ENCODE measurements at places on chromosomes 6 and 20. TPM values are rescaled to one million over a fixed set of nuclear protein-coding genes. Genes with fewer than 3 reads are reported as not detected.

Gene GNRH2
- 1.2 TPM for total RNA-seq

Gene PACSIN1
- total RNA-seq, result 1.6 TPM

Gene HLA-G
- 1.3 TPM for total RNA-seq

Gene TMC2
- not detected for total RNA-seq

Gene C20orf202
- not detected for total RNA-seq

Gene SIRPG
- total RNA-seq, result 90.1 TPM

Gene IMPG1
- not detected for total RNA-seq

GRCh38 chr20:11247046-11248010 lies 573.5 kb upstream of the JAG1 start:
- no peak for DNase-seq
- no peak overlapping the region for H3K4me3 ChIP-seq
- H3K27me3 ChIP-seq, result no peaks in the 10 kb centered on the region
- no peaks in the 10 kb centered on the region for H3K36me3 ChIP-seq
- no peaks in the 10 kb centered on the region for H3K4me1 ChIP-seq
- no peak overlapping the region for H3K27ac ChIP-seq

DNA sequence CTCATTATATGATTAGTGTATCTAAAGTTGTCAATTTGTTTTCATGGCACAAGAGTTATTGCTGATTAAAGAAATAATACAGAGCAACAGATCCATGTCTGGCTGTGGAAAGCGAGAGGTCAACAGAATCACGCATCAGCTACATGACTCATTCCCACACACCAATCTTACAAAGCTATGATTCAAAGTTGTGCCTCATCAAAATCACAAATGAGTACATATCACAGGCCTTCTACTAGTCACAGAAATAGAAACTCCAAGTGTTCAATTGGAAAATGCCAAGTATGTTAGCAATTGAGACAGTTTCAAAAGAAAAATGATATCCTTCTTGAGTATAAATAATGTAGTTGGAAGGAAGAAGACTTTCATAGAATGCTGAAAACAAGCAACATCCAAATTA lies 57.8 kb upstream of the NKAIN2 start:
- no peaks in the 10 kb centered on the region for H3K4me1 ChIP-seq
- H3K27me3 ChIP-seq, result no peaks in the 10 kb centered on the region
- H3K27ac ChIP-seq, result no peak overlapping the region
- no peak overlapping the region for H3K4me3 ChIP-seq

GRCh38 chr20:38829296-38829875 lies 23.9 kb downstream of the PPP1R16B start:
- H3K36me3 ChIP-seq, result peaks cover 76% of the 10 kb centered on the region
- H3K4me1 ChIP-seq, result peaks cover 94% of the 10 kb centered on the region
- peak overlapping the region; percentile 51 for H3K27ac ChIP-seq

DNA sequence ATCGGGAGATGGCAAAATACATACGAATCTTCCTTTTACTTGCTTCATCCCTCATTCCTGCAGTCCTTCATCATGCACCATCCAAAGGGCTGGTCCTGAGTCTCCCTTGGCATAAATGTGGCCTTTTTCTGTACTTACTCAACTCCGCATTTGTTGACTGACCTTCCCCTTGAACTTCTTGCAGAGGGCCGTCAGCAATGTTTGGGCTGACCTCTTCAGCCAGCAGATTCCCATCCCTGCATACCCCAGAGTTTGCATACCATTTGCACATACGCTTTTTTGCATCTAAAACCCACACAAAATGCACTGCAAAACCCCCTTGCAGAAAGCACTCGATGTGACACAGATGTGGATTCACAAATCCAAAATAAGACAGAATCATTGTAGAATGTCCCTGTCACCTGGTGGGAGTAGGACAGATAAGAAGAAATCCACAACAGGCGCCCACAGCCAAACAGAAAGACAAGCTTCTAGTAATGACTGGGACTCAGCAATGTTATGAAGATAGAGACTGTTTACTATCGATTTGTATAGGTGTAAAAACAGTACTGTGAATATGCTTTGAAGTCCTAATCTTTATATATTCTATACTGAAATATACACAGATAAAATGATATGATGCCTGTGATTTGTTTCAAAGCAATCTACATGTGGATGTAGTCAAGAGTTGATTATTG lies 45.8 kb downstream of the TBC1D7 start:
- H3K36me3 ChIP-seq, result peaks cover 11% of the 10 kb centered on the region
- H3K4me1 ChIP-seq, result peaks cover 5% of the 10 kb centered on the region
- no peak overlapping the region for H3K27ac ChIP-seq
- DNase-seq, result no peak
- H3K27me3 ChIP-seq, result no peaks in the 10 kb centered on the region

GRCh38 chr6:14246876-14247275 lies 129.3 kb downstream of the CD83 start:
- H3K4me1 ChIP-seq, result no peaks in the 10 kb centered on the region
- no peak overlapping the region for H3K27ac ChIP-seq
- no peaks in the 10 kb centered on the region for H3K27me3 ChIP-seq
- peaks cover 2% of the 10 kb centered on the region for H3K36me3 ChIP-seq
- DNase-seq, result no peak
- no peak overlapping the region for H3K4me3 ChIP-seq

DNA sequence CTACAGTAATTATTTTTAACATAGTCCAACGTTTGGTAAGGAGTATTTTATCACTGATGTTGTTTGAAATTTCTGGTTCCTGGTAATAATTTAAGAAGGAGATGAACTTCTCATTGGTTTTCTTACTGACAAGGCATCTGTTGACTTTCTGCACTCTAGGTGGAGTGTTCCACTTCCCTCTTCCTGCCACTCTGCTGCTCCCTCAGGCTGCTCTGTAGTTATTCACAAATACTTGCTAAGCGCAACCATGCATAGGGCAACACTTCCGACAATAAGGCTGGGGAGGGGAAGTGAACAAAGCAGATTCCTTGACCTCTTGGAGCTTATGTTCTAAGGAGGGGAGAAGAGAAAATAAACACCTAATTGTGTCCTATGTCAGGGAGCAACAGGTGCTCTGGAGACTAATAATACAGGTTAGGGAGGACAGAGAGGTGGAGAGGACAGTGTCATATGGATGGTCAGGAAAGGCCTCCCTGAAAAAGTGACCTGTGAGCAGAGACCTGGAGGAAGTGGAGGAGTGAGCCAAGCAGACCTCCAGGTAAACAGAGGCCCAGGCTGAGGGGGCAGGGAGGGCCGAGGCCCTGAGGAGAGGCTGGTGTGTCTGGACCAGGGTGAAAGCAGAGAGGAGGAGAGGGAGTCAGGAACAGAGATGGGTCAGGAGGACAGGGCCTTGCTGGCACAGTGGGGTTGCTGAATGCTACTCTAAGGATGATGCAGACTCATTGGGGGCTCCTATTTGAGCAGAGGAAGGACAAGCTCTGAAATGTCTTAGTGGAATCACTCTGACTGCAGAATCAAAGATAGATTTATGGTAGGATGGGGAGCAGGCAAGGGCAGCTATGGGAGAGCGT lies 134.8 kb upstream of the SLC24A3 start:
- DNase-seq, result no peak
- H3K4me1 ChIP-seq, result peaks cover 7% of the 10 kb centered on the region
- H3K36me3 ChIP-seq, result no peaks in the 10 kb centered on the region

DNA sequence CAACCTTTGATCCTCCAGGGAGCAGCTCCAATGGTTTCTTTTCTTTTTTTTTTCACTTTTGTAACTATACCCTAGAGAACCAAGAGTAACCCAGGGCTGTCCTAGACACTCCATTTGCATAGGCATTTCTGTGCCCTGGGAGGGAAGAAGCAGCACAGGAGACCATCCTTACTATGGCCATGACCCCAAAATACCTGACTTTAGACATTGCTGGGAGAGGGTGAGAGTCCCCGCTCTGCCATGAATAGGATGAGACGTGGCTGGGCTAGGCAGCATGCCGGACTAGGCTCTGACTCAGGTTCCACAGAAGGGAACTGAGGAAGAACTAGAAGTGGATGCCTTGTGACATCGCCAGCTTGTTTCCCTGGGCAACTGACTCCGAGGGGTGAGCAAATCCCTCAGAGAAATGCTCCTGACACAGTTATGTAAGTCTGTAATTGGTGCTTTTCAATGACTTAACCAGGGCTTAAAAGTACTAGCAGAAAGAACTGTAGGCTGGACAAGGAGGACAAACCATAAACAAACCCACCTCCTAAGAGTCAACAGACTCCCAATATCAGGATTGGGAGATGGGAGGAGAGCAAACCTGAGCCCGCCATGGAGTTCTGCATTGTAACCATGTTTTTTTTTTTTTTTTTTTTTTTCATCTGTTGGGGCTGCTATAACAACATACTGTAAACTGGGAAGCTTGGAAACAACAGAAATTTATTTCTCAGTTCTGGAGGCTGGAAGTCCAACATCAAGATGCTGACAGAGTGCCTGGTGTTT lies 910 bp upstream of the ADTRP start:
- no peaks in the 10 kb centered on the region for H3K36me3 ChIP-seq
- H3K27me3 ChIP-seq, result no peaks in the 10 kb centered on the region
- no peak for DNase-seq
- no peak overlapping the region for H3K27ac ChIP-seq
- H3K4me1 ChIP-seq, result no peaks in the 10 kb centered on the region
- H3K4me3 ChIP-seq, result no peak overlapping the region

GRCh38 chr6:85015396-85015990 lies 251.1 kb upstream of the TBX18 start:
- H3K4me3 ChIP-seq, result no peak overlapping the region
- H3K36me3 ChIP-seq, result no peaks in the 10 kb centered on the region
- no peaks in the 10 kb centered on the region for H3K27me3 ChIP-seq
- no peaks in the 10 kb centered on the region for H3K4me1 ChIP-seq

GRCh38 chr6:132114201-132114825 lies 163.1 kb upstream of the CCN2 start:
- no peak overlapping the region for H3K27ac ChIP-seq
- no peak overlapping the region for H3K4me3 ChIP-seq
- no peak for DNase-seq
- no peaks in the 10 kb centered on the region for H3K4me1 ChIP-seq

GRCh38 chr20:2746636-2747265 lies 53.7 kb downstream of the CPXM1 start:
- H3K4me1 ChIP-seq, result peaks cover 28% of the 10 kb centered on the region
- H3K27ac ChIP-seq, result no peak overlapping the region
- no peaks in the 10 kb centered on the region for H3K36me3 ChIP-seq
- H3K4me3 ChIP-seq, result no peak overlapping the region
- peaks cover 44% of the 10 kb centered on the region for H3K27me3 ChIP-seq
- DNase-seq, result peak; percentile 3

- no peaks in the 10 kb centered on the region for H3K4me1 ChIP-seq
- no peak overlapping the region for H3K27ac ChIP-seq
- H3K27me3 ChIP-seq, result peaks cover 37% of the 10 kb centered on the region
- H3K36me3 ChIP-seq, result no peaks in the 10 kb centered on the region
- no peak overlapping the region for H3K4me3 ChIP-seq
- no peak for DNase-seq
These were observed 13.4 kb downstream of the RSPO3 start for GRCh38 chr6:127131772-127132376.

DNA sequence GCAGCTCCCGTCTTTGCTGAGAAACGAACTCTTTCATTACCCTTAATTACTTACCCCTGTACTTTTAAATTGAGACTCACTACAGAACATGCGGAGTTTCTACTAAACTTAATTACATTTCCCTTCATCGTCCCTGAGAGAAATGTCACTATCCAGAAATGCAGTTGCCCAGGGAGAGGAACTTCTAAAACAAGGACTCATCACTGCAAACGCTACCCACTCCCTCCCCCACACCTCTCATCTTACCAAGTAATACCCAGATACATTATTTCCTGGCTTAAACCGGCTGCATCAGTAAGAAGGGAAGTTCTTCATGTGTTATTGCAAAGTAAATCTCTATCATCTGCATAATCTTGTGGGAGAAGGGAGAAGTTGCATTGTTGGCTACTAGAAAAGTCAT lies 138.3 kb downstream of the IPCEF1 start:
- no peak for DNase-seq
- H3K27me3 ChIP-seq, result no peaks in the 10 kb centered on the region
- H3K4me1 ChIP-seq, result peaks cover 28% of the 10 kb centered on the region

DNA sequence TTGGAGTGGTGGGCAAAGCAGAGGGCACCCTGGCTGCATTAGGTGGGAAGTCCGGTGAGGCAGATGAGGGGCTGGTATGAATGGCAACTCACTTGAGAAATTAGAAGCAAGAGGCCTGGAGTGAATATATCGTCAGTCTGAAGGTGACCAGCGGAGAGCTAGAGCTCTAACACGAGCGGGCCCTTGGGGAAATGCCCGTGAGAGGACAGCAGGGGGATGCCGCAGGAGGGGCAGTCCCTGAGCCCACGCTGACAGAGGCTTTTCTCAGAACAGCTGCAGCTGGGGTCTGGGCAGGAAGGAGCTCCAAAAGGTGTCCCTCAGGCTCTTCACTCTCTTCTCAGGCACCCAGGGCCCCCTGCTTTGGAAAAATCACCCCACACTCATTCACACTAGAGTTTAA lies 32.0 kb upstream of the CD93 start:
- no peak overlapping the region for H3K27ac ChIP-seq
- peaks cover 2% of the 10 kb centered on the region for H3K4me1 ChIP-seq
- no peak overlapping the region for H3K4me3 ChIP-seq
- H3K27me3 ChIP-seq, result no peaks in the 10 kb centered on the region
- H3K36me3 ChIP-seq, result no peaks in the 10 kb centered on the region
- no peak for DNase-seq

DNA sequence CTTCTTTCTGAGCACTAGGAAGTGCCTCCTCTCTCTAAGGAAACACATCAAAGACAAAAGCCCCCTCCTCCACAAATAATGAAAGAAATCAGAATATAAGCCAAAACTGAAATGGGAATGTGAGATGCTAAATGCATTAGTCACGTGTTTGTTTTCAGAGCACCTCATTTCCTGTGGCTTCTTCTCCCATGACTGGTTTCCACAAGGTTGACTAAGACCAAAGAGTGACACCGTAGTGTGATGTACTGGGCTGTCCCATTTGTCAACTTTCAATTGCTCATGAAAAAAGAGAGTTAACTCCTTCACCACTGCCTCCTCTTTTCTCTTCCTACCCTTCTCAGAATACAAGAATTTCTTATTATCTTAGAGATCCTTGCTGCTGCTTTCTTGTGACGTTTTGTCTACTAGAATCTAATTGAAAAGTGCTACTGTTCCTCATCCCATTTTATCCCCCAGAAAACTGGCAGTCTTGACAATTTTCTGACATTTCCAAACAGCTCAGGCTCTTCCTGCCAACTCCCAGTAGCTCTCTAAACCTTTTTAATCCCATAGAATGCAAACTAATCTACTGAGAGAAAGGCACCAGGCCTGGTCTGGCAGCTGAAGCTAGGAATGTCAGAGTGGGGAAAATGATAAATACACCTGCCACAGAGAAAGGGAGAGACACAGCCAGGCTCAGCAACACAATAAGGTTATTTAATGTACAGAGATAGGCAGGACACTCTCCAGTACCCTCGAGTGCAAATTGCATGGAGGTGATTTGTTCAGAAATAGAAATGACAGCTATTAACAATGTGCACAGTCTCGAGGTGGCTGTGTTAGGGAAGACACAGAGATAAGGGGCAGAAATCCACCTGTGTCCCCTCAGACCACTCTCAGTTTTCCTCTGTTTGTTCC lies 671.7 kb upstream of the NRSN1 start:
- H3K4me3 ChIP-seq, result no peak overlapping the region
- DNase-seq, result no peak
- no peaks in the 10 kb centered on the region for H3K4me1 ChIP-seq
- no peaks in the 10 kb centered on the region for H3K36me3 ChIP-seq

GRCh38 chr6:20572288-20572687 lies 38.0 kb downstream of the CDKAL1 start:
- H3K4me3 ChIP-seq, result no peak overlapping the region
- no peaks in the 10 kb centered on the region for H3K27me3 ChIP-seq
- peaks cover 27% of the 10 kb centered on the region for H3K36me3 ChIP-seq
- no peak for DNase-seq
- no peak overlapping the region for H3K27ac ChIP-seq
- H3K4me1 ChIP-seq, result peaks cover 10% of the 10 kb centered on the region

- H3K4me1 ChIP-seq, result no peaks in the 10 kb centered on the region
- no peaks in the 10 kb centered on the region for H3K36me3 ChIP-seq
- no peak overlapping the region for H3K27ac ChIP-seq
- no peaks in the 10 kb centered on the region for H3K27me3 ChIP-seq
These were observed 232.7 kb upstream of the TENT5A start for GRCh38 chr6:81985191-81985590.

All from activated CD4-positive, alpha-beta T cell treated with anti-CD3 and anti-CD28 coated beads, Interleukin-2, amount 10 ng/mL, durations not matched to agents 7 days and 5 days (primary cell).